ENCODE measurements at places on chromosomes 13 and 19. TPM values are rescaled to one million over a fixed set of nuclear protein-coding genes. Genes with fewer than 3 reads are reported as not detected.

CHMP2A gene
- 79.7 TPM for total RNA-seq

FPR1 gene
- total RNA-seq = 4.8 TPM

ANGPTL8 gene
- total RNA-seq = 0.51 TPM

KMT2B gene
- 46.6 TPM for total RNA-seq

GRCh38 chr13:52794589-52794988, 53.9 kb downstream of the PCDH8 start:
- DNase-seq = no peak

DNA sequence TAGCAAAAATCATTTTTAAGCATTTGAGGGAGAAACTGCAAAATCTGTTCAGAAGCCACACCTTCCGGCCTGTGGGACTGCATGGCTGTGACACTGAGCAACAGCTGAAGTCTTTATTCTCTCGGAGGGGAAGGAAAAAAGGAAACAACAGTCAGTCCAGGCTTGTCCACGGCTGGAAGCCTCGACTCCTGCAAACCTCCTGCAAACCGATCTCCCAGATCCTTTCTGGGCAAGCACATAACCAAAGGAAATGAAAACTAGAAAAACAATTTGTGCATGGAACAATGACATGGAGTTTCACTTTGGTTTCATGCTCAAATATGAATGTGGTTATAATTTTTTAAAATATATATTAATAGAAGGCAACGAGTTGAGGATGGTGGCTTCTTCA, 1.0 kb downstream of the COL4A1 start:
- DNase-seq = peak; percentile 20

GRCh38 chr19:14394167-14394566, 12.9 kb downstream of the ADGRE5 start:
- no peak for DNase-seq

DNA sequence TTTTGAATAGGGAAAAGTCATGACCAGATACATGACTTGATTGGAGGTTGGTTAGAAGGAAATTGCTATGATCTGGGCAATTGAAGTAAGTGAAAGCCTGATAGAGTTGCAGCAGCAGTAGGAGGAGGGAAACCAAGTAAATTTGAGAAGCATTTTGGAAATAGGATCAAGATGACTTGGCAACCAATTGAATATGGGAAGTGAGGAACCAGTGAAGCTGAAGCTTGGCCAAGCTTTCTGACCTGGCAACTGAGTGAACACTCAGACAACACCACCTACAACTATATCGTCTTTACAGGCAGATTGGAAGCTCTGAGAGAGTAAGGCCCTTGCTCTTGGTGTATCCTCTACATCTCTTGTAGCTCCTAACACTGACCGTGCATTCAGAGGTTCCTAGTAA, 16.2 kb upstream of the KATNAL1 start:
- no peak for DNase-seq

DNA sequence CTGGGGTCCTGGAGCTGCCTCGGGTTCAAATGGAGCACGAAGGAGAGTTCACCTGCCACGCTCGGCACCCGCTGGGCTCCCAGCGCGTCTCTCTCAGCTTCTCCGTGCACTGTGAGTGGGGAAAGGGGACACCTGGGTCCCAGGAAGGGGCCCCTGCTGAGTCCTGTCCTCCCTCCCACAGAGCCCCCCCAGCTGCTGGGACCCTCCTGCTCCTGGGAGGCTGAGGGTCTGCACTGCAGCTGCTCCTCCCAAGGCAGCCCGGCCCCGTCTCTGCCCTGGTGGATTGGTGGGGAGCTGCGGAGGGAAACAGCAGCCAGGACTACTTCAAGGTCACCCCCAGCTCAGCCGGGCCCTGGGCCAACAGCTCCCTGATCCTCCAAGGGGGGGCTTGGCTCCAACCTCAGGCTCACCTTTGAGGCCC, 11.0 kb upstream of the SIGLEC11 start:
- peak; percentile 90 for DNase-seq

- peak; percentile 48 for DNase-seq
Observed at GRCh38 chr13:101453784-101454201, 1.3 kb downstream of the ITGBL1 start.

DNA sequence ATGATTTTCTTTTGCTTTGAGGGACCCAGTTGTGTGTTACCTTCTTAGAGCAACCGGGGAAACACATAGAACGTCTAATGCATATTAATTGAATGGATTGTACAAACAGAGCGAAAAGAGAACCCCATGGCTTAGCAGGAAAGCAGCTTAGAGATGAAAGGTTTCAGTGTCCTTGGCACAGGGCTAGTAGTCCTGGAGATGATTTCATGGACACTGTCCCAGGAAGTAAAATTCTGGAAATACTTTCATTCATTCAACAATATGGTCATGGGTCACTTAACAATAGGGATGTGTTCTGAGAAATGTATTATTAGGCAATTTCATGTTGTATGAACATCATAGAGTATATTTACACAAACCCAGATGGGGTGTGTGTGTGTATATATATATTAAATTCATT, 9.7 kb upstream of the FUT2 start:
- no peak for DNase-seq

- DNase-seq = no peak
Observed at GRCh38 chr13:27708325-27708724, 84.0 kb upstream of the GSX1 start.

DNA sequence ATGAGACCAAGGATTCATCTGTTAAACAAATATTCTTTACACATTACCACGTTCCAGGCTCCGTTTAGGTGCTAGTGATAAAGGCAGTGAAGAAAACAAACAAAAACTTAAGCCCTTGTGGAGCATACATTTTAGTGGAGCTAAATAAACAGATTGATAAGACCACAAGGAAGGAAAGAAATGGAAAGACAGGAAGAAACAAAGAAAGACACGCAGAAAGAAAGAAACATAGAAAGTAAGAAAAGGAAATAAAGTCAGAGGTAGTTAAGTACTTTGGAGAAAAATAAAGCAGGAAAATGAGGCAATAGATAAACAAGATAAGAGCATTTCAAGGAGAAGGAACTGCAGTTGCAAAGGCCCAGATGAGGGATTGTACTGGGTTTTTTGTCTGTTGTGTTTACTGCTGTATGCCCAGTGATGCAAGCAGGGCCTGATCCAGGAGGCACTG, 998 bp downstream of the NFKBIB start:
- DNase-seq = no peak

DNA sequence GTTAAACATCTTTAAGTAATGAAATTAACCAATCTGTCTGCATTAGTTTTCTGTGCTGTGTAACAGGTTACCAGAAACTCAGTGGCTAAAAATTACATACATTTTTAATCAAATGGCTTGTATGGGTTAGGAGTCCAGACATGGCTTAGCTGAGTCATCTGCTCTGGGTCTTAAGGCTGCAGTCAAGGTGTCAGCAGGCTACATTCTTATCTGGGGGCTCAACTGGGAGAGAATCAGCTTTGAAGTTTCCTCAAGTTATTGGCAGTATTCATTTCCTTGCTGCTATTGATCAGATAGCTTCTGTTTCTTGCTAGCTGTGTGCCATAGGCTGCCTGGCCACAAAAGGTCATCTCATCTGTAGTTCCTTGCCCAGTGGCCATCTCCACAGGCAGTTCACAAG, 1163.0 kb downstream of the DIAPH3 start:
- no peak for DNase-seq

- peak; percentile 91 for DNase-seq
Observed at GRCh38 chr19:14006766-14007562, 844 bp upstream of the RFX1 start.

DNA sequence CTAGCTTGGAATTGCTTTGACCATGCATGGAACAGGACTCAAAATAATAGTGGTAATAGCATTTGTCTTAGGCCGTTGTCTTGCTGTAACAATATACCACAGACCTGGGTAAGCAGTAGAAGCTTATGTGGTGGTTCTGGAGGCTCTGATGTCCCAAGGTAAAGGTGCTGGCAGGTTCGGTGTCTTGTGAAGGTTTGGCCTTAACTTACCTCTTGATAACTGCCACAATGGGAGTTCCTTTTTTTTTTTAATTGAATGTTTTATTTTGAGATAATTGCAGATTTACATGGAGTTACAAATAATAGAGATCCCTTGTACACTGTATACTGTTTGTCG, 5.8 kb downstream of the RPL21 start:
- DNase-seq = no peak

DNA sequence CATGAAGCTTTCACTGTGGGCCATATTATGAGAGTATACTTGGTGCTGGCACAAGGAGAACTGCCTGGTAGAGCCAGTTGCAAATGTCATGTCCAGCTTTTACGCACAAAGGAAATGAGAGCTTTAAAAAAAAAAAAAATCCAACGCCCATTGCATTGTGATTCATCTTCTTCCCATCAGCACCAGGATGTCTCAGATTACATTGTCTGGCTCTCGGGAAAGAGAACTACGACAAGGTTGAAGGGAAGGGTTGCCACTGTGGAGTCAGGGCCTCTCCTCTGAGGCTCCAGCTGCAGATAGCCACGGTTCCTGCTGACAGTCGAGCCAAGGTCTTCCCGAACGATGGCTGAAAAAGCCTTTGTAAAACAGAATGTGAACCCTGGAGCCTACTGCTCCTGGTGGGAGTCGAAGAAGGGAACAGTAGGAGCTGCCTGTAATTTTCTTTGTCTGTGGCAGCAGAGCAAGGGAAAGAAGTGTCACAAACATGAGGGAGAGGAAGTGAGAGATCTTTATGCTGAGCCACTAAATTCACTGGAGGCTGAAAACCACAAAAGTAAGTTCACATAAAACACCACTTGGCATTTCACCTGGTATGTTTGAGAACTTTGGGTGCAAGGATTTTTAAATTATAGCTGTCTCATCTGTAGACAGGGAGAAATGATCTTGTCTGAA, 704.7 kb downstream of the DIAPH3 start:
- no peak for DNase-seq

DNA sequence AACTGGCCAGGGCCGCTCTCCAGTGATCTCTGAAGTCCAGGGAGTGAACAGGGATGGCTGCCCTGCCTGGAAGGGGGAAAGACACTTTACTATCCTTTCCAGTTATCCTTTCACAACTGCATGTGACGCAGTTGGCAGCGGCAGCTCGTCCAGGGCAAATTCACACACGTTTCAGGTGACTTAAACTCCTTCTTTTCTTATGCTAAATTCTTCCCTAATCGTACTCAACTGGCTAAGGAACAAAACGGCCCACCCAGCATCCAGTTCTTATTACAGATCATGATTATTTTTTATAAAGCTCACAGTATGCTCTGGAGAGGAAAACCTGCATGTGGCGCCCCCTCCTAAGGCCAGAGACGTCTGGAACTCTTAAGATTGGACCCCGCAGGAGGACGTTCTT, 767.1 kb downstream of the UQCRFS1 start:
- DNase-seq = no peak

DNA sequence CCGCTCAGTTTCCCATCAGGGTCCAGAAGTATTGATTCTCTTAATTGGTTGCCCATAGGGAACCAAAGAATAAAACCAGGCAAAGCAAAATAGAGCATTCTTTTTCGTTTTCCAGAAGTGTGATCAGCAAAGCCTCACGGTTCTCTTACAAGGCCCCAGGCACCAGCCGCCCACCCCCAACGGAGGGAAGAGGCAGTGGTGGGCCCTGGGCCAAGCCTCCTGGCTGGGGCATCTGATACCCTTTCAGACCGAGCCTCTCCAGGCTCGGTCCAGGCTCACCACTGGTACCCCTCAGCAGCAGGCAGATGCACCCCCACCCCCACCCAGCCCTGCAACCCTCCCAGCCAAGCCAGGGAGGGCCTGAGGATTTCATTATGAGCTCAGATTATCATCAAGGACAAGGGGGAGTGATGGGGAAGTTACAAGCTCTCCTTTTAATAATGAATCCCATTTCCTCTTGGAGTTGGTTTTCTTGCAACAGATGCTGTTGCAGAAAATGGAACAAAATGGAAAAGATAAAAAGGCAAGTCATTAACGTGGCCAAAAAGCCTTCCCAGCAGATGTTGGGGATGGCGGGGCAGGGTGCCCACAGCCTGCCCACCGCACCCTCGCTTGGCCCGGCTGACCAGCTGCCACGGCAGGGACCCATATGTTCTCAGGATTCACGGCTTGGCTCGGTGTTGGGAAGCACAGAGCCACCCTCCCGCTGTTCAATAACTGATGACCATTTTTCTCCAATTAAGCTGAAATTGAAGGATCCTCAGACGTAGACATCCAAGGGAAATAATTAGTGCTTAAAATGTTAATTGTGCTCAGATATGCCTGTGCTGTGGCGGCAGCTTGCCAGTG, 45.9 kb upstream of the KCTD15 start:
- DNase-seq = no peak

Data from ovary (tissue), 10 donors.